ENCODE measurements at places on chromosomes 2 and 18.

GRCh38 chr2:206457188-206457634, 13.9 kb downstream of the ADAM23 start:
- no peak for DNase-seq

GRCh38 chr2:237192881-237193280, 107.2 kb downstream of the COPS8 start:
- DNase-seq = no peak

GRCh38 chr2:128617661-128618060, 299.0 kb upstream of the HS6ST1 start:
- no peak for DNase-seq

GRCh38 chr2:59005836-59006615, 764.9 kb upstream of the FANCL start:
- DNase-seq = no peak

GRCh38 chr2:143513081-143513480, 383.9 kb downstream of the ARHGAP15 start:
- no peak for DNase-seq

DNA sequence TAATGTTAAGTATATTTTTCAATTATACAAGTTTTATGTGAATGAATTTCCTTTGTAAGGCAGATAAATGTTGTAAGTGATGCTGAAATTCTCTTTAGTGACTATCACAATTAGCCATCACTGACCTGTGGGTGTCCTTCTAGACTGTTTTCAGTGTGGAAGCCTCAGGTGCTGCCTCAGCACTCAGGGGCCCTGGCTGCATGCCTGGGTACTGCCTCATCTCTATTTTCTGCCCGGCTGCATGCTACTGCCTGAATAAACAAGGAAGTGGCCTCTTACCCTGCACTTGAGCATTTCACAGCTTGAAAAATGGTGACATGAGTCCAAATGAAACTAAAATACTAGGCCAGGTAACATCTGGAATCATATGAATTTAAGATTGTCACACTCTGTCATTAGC, 787.6 kb upstream of the SALL3 start:
- no peak for DNase-seq

DNA sequence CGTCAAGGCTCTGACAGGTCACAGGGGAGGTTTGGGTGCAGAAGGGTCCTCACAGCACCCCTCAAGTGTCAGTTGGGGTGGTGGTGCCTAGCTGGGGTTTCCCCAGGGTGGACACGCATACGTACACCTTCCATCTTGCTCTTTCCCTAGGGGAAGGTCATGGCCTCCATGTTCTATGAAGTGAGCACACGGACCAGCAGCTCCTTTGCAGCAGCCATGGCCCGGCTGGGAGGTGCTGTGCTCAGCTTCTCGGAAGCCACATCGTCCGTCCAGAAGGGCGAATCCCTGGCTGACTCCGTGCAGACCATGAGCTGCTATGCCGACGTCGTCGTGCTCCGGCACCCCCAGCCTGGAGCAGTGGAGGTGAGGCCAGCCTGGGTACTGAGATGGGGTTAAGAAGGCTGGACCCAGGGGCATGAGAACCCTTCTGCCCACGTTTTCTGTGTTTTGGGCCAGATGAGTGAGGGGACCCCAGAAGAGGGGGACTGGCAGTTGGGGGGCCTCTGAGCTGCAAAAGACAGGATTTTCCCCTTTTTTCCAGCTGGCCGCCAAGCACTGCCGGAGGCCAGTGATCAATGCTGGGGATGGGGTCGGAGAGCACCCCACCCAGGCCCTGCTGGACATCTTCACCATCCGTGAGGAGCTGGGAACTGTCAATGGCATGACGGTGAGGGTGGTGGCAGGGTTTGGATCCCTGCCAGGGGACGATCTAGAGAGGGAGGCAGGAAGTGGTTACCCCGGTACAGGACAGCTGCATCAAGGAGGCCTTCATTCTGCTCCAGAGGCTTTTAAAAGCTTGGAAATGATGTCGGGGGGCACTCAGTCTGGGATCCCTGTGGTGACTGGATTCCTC, 20.9 kb downstream of the SLC30A3 start:
- no peak for DNase-seq

- DNase-seq = no peak
These were observed 11.9 kb upstream of the NMUR1 start for GRCh38 chr2:231542136-231542535.

DNA sequence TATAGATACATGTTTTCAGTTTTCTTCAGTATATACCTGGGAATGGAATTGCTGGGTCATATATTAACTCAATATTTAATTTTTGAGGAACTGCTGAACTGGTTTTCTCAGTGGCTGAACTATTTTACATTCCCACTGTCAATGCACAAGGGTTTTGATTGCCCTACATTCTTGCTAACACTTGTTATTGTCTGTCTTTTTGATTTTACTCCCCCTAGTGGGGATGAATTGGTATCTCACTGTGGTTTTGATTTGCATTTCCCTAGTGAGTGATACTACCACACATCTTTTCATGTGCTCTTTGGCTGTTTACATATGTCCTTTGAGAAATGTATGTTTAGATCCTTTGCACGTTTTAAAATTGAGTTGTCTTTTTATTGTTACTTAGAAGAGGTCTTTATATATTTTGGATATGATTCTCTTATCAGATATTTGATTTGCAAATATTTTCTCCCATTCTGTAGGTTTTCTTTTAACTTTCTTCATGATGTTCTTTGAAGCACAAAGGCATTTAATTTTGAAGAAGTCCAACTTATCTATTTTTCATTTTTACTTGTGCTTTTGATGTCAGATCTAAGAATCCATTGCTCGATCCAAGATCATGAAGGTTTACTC, 36.2 kb downstream of the ASB1 start:
- DNase-seq = no peak

GRCh38 chr18:13183359-13183758, 35.2 kb upstream of the LDLRAD4 start:
- DNase-seq = no peak

DNA sequence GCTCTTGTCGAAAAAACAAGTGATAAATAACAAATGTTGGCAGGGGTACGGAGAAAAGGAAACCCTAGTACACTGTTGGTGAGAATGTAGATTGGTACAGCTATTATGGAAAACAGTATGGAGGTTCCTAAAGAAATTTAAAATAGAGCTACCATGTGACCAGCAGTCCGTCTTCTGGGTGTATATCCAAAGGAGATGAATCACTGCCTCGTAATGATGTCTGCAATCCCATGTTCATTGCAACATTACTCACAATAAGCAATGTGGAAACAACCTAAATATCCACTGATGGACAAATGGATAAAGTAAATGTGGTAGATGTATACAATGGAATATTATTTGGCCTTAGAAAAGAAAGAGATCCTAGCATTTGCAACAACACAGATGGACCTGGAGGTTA, 50.6 kb downstream of the SLC16A14 start:
- DNase-seq = no peak

GRCh38 chr2:231356466-231356844, 39.1 kb upstream of the B3GNT7 start:
- no peak for DNase-seq

GRCh38 chr2:132477436-132477835, 60.8 kb downstream of the GPR39 start:
- DNase-seq = no peak

DNA sequence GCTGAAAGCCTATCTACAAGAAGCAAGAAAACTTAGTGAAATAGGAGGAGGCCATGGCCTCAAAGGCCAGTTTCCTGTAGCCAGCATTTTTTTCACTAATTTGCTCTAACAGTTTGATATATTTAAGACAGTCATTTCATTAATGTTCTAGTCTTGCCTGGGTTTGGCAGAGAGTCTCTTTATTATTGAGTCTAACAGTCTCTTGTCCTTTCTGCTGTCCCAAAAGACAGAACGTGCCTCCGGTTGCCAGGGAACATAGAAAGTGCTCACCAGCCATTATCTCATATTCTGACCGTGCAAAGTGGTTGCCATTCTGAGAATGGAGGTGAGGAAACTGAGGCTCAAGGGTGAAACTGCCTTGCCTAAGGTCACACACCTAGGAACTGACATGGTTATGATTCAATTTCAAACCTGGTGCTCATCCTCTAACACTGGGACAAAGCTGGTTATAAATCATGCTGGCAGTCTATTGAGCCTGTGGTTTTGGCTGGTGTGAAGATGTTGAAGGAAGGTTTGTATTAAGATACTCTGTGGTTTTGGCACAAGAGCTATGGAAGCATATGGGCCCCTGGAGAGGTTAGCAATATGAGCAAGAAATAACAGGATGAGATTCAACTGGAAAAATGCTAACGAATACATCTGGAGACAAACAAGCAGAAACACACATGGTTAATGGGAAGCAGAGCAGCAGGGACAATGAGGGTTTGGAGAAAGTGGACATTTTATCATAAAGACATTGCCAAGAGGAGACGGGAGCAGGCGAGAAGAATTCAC, 903.3 kb upstream of the KLHL29 start:
- DNase-seq = no peak

DNA sequence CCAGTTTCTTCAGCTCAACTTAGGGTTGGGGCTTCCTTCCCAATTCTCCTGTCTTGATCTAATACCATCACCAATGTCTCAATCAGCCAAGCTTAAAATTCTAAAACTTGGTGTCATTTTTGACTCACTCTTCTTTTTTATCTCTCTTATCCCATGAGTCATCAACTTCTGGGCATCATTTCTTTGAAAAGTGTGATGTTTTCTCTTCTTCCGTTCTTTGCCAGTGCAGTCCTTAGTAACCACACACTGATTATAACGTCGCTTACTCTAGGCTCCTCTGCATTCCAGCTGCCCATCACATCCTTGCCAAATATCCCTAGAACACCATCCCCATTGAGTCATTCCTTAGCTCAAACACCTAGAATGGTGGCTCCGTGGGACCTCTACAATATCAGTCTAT, 27.4 kb upstream of the MRO start:
- no peak for DNase-seq

- no peak for DNase-seq
These were observed 39.7 kb downstream of the ANXA4 start for GRCh38 chr2:69781321-69782248.

DNA sequence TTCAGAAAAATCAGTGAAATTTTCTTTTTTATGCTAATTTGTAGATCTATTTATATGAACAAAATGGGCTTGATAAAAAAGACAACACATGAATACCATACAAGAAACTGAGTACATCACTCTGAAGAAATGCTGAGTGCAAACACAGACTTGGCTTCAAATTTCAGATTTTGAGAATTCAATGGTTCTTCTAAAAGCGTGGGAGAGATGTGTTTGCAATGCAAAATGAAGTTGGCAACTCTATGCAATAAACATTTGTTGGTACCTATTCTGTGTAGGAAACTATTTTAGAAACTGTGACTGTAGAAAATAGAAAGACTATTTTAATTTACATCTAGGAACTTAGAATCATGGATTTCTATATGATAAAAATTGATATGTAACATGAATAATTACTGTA, 1834.1 kb upstream of the CELF4 start:
- DNase-seq = no peak

- no peak for DNase-seq
These were observed 47.4 kb downstream of the MFSD6 start for GRCh38 chr2:190455358-190456095.

- DNase-seq = no peak
These were observed 135.3 kb downstream of the PARD3B start for GRCh38 chr2:204680576-204680975.

DNA sequence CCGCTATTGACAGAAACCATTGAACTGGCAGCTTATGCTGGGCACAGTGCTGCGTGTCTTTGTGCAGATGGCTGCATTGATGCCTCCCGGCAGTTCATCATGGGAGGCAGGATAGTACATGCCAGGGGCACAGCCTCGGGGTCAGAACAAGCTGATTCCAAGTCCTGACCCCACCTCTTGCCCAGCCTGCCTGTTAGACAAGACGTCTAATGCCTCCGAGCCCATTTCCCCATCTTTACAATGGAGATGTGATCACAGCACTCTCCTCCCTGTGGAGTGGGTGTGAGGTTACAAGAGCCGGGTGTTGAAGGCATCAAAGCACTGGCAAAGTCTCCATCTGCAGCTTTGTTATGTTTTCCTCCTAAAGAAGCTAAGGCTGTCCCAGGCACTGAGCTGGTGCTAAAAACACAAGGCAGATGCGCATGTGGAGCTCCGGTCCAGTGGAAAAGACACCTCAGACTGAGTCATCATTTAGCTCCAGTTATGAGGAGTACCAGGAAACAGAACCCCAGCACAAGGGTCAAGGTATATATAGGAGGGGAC, 125.7 kb upstream of the EPAS1 start:
- no peak for DNase-seq

DNA sequence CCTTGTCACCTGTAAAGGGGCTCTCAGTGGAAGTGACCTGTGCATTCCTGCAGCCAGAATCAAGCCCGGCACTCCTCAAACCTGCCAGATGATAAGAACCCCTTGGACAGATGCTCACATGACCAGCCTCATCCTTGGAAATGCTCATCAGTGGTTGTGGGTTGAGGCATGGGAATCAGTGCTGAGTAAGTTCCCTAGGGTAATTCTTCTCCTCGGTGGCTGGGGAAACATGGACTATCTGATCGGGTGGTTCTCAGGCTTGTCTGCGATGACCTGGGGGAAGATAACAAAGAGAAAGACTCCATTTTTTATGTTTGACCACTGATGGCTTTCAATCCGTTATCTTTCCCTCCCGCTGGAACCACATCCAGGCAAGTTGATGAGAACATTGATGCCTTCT, 84.0 kb downstream of the SPP2 start:
- no peak for DNase-seq

DNA sequence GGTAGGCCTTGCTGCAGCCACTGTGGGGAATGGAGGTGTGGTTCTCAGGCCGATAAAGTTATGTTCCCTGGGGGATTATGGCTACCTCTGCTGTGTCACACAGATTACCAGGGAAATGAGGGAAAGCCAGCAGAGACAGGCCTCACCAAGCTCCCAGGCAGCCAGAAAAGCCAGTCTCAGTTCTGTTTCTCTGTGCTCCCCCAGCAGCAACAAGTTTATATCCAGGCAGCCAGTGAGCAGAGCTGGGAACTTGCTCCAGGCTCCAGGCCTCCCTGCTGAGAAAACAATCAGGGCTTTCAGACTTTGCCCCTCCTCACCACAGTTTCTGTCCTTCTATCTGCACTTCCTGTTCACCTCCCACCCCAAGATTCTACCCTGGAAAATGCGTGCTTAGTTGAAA, 596.6 kb upstream of the GYPC start:
- no peak for DNase-seq

DNA sequence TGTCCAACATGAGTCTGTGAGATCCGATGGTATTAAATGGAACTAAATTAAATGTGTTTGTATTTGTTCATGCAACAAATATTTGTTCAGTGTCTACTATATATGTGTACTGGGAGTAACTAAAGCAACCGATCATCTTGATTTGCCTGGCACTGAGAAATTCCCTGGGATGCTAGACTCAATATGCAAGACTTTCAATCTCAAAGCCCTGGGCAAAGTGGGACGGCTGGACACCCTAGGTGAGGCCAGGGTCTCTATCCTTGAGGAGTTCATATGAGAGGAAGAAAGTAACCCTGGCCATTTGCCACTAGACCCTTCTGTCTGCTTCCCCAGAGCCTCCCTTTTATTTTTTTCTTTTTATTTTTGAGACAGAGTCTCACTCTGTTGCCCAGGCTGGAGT, 44.0 kb upstream of the HPCAL1 start:
- no peak for DNase-seq
